ENCODE measurements at places on chromosomes 3 and 15. TPM values are rescaled to one million over a fixed set of nuclear protein-coding genes. Genes with fewer than 3 reads are reported as not detected.

Gene ERC2
- total RNA-seq: 0.96 TPM

Gene MYEF2
- total RNA-seq: 4.1 TPM

DNA sequence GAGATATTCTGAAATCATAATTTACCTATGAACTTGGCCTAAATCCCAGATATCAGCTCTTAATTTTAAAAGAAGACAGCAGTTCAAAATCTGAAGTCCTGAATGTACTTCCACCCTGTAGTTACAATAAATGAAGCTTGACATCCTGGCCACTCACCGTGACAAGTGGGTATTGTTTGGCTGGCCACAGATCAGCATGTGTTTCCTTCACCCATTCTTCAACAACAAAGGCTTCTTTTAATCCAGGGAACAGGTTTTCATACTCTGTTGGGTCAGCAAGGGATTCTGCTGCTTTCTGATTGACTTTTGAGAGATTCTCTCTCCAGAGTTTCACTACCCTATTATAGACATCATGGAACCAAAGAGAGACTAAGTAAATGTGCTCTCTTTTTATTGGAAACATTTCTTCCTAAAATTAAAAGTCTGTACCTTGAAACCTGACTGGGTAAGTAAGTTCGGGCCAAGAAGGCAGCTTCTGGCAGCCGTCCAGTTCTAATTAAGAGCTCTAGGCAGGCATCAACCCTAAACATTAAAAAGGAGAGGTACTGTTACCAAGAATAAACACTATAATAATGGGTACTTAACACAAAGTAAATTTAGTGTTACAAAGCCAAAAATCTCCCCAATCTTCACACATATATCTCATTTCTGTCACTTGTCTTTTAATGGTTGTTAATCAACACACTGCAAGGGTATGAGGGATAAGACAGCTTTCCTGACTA, 15.2 kb downstream of the MRPS22 start:
- DNase-seq: peak; percentile 89

GRCh38 chr3:171387062-171387461, 73.1 kb downstream of the TNIK start:
- no peak for DNase-seq

DNA sequence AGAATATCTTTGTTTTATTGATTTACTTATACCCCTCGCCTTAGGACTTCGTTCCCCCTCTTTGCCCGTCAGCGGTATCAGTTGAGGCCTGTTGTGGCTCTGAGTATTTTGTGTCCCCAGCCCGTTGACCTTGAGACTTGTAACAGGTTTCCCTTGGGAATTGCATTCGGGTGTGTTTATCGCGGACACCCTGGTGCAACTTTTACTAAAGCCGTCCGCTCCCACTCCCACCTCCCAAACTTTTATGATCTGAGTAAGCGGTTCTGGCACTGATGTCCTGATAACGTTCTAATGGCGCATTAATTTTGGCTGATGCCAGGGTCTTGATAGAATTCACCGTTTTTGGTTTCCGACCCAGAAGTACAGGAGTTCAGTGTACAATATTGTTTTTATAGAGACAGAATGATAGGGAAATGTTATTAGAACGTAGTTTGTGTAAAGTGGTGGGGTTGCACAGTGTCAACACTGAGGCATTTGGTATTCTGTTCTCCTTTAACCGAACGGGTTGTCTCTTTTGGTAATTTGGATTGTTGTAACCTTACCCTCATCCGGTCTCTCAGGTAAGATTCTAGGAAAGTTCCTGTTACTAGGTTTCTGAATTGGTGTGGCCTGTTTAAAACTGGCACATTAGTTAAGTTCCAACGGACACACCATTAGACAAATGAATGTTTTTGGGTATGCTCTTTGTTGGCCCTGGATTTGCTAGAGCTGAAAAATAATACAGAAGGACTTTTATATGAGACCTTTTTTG, 47.8 kb downstream of the OIP5 start:
- peak; percentile 30 for DNase-seq

DNA sequence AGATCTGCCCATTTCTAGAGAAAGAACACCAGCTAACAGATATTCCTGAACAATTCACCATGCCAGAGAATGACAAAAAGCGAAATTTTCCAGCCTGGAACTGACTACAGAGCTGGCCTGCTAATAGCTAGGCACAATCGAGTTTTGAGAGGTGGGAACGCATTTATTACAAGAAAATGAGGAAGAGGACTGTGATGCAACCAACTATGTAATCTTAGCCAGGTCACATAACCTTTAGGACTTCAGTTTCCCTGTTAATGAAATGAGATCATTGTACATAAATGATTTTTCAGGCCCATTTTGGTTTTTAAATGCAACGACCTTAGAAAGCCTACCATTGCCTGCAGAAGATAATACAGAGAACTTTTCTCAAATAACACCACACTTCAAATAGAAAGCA, 72.1 kb upstream of the SETMAR start:
- no peak for DNase-seq

- DNase-seq: no peak
Measured at GRCh38 chr3:150296123-150296735, 111.9 kb upstream of the TSC22D2 start.

DNA sequence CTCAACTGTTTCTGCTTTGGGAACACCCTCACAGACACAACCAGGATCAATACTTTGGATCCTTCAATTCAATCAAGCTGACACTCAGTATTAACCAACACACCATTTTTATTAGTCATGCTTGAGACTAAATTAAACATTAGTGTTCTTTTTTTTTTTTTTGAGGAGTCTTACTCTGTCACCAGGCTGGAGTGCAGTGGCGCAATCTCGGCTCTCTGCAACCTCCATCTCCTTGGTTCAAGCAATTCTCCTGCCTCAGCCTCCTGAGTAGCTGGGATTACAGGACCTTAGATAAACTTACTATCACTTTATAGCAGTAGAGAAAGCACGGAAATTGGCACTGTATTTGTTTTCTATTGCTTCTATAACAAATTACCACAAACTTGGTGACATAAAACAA, 2.0 kb upstream of the RAB11A start:
- no peak for DNase-seq

Gene CSPG5
- 3.8 TPM for total RNA-seq

Gene CILP
- 0.13 TPM for total RNA-seq

DNA sequence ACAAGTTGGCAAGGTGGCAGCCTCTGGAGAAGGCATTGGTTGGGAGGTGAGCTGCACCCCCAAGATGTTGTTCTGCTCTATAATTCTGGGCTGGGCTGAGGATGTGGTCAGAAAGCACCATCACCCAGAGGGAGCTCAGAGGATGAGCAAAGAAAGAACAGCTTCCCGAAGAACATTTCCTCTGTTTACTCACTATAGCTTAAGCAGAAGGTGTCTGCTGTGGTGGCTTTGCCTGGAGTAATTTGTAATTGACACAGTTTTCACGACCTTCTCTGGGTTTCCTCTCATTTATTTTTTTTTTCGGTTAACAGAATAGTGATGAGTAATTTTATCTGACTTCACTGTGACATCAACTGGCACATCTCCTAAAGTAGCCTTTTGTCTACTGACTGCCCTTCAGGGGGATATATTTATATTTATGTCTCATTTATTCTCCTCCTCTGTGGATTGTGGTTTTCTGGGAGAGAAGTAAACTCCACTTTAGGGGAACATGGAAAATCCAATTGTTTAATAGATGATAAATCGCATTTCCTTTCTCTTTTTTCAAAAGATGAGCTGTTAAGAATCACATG, 49.5 kb upstream of the ABHD17C start:
- DNase-seq: peak; percentile 84

Gene ST3GAL6
- total RNA-seq: 254 TPM

GRCh38 chr3:134366928-134367811, 7.1 kb downstream of the AMOTL2 start:
- DNase-seq: peak; percentile 100

DNA sequence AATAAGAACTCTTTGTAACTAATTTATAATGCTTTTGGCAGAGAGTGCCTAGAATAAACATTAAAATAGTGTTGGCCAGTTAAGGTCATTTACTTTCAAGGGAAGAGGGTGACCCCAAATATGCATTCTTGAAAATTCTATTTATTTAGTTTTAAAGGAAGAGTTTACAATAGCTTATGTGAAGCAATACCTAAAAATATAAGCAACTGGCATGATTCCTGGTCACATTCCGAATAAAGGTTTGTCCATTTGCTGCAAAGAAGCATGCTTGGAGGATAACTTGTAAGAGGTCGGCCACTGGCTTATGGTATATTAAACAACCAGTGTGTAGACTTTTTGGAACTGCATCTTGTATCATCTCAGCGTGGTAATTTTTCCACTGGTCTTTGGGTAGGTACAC, 10.2 kb downstream of the MITF start:
- no peak for DNase-seq

- no peak for DNase-seq
Measured at GRCh38 chr3:73674280-73674679, 49.5 kb upstream of the PDZRN3 start.

- DNase-seq: no peak
Measured at GRCh38 chr3:88059380-88060170, 520 bp downstream of the ZNF654 start.

- no peak for DNase-seq
Measured at GRCh38 chr15:84082739-84083138, 152.8 kb upstream of the GOLGA6L4 start.

GRCh38 chr15:64931381-64931780, 19.7 kb downstream of the ANKDD1A start:
- no peak for DNase-seq
